ENCODE measurements at places on chromosomes 12 and 14. TPM values are rescaled to one million over a fixed set of nuclear protein-coding genes. Genes with fewer than 3 reads are reported as not detected.

DNA sequence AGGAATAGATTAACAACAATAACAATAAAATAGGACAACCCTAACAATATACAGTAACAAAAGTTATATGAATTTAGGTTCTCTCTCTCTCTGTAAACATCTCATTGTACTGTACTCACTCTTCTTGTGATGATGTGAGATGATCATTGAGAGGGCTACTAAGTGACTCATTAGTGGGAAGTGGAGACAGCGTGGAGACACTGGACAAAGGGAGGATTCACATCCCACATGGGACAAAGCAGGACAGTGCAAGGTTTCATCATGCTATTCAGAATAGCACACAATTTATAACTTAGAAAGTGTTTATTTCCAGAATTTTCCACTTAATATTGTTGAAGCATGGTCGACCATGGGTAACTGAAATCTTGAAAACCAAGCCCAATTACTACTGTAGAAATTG, 26.0 kb upstream of the SPATA7 start:
- no peak for DNase-seq

DNA sequence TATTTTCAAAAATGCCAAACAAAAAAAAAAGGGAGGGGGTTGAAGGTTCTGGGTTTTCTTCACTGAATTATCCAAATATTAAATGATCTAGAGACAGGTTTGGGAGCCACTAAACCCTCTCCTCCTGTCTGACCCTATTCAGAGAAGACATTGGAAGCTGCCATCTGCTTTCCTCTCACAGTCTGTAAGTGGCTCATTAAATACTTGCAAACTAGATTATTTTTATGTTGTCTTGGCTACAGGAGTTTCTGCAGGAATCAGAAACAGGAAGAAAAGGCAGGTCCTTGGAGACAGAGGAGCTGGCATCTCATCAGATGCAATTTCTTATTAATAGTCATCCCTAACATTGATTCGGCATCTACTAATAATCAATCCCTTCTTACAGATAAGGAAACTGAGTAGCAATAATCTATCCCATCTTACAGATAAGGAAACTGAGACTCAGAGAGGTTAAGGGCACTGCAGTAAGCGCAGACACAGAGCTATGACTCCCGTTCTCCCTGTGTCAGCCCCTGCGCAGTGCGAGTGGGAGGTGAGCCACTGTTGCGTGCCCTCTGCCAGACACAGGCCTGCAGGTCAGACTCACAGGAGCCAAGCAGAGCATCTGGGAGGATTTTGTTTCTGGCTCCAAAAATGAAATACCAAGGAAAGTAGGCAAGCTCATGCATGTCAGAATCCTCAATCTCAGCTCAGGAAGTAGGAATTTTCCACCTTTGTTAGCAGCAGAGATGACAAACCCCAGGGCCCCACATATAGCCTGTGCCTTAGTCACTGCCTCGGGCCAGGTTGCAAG, 11.0 kb downstream of the BDKRB2 start:
- no peak for DNase-seq

GRCh38 chr12:108495054-108495453, 20.0 kb upstream of the FICD start:
- peak; percentile 12 for DNase-seq

- no peak for DNase-seq
These were observed 204.8 kb downstream of the DPF3 start for GRCh38 chr14:72688990-72689671.

The KRT82 gene
- total RNA-seq = not detected

DNA sequence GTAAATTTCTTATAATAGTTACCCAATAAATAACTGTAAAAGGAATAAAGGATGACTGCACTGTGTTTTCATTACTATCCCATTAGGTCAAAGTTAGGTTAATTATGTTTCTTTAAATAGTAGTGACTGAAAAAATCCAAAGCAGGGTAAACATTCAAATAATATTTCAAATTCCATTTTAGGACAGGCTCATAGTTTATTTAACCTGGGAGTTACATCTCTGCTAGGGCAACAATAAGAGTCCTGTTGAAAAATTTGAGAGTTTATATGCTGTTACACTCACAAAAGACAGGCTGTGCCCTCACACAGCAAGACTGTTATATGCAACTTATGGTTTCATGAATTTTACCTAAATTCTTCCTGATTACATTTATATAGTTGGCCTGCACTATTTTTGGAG, 8.0 kb downstream of the ERP27 start:
- DNase-seq = peak; percentile 27

The NTF3 gene
- total RNA-seq = 12.2 TPM

Data from IMR-90 (cell line).